CD4-positive, CD25-positive, alpha-beta regulatory T cell (primary cell): ENCODE measurements at places on chromosomes 1 and 21.

- H3K36me3 ChIP-seq, result no peaks in the 10 kb centered on the region
- no peak overlapping the region for H3K4me3 ChIP-seq
- H3K27ac ChIP-seq, result no peak overlapping the region
- no peaks in the 10 kb centered on the region for H3K27me3 ChIP-seq
- DNase-seq, result no peak
Measured at GRCh38 chr1:228900886-228901392, 165.7 kb downstream of the RHOU start.

DNA sequence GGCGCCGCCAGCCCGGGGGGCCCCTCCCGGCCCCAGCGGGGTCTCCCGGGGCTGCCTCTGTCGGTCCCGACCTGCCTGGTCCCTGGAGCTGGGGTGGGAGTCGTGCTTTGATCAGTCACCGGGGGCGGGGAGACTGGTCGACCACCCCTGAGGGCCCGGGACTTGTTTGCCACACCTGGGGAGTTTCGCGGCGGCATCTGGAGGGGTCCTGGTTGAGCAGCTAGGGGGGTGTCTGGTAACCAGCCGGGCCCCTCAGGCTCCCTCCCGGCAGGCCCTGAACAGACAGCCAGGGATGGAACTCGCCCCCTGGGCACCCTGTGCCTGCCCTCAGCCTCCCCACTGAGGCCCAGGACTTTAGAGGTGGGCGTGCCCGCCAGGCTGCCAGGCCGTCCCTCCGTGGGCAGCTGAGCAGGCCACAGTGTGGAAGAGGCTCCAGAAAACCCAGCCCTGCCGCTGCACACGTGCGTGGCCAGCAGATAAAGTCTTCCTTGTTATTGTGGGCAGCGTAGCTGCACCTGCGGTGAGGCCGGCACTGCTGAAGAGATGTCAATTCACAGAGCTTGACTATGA, 13.3 kb upstream of the SAMD11 start:
- no peak for DNase-seq
- no peak overlapping the region for H3K27ac ChIP-seq
- no peaks in the 10 kb centered on the region for H3K36me3 ChIP-seq
- no peak overlapping the region for H3K4me3 ChIP-seq
- peaks cover 2% of the 10 kb centered on the region for H3K4me1 ChIP-seq

GRCh38 chr1:165877940-165878556, 50.6 kb downstream of the UCK2 start:
- no peak for DNase-seq
- H3K27me3 ChIP-seq, result no peaks in the 10 kb centered on the region
- H3K4me3 ChIP-seq, result no peak overlapping the region
- H3K4me1 ChIP-seq, result no peaks in the 10 kb centered on the region
- H3K27ac ChIP-seq, result no peak overlapping the region

- DNase-seq, result no peak
- peaks cover 5% of the 10 kb centered on the region for H3K36me3 ChIP-seq
- H3K27ac ChIP-seq, result no peak overlapping the region
- H3K27me3 ChIP-seq, result no peaks in the 10 kb centered on the region
Measured at GRCh38 chr1:43875331-43875730, 58.3 kb upstream of the ARTN start.

GRCh38 chr1:33005838-33006421, 30.8 kb downstream of the AK2 start:
- H3K4me3 ChIP-seq, result no peak overlapping the region
- H3K4me1 ChIP-seq, result no peaks in the 10 kb centered on the region
- H3K27ac ChIP-seq, result no peak overlapping the region
- peaks cover 35% of the 10 kb centered on the region for H3K36me3 ChIP-seq
- DNase-seq, result no peak

- DNase-seq, result no peak
- H3K4me1 ChIP-seq, result no peaks in the 10 kb centered on the region
- peaks cover 58% of the 10 kb centered on the region for H3K36me3 ChIP-seq
- H3K4me3 ChIP-seq, result no peak overlapping the region
- no peak overlapping the region for H3K27ac ChIP-seq
Measured at GRCh38 chr1:35600593-35600992, 27.5 kb downstream of the TFAP2E start.
